ENCODE measurements at places on chromosomes 3 and 15.

DNA sequence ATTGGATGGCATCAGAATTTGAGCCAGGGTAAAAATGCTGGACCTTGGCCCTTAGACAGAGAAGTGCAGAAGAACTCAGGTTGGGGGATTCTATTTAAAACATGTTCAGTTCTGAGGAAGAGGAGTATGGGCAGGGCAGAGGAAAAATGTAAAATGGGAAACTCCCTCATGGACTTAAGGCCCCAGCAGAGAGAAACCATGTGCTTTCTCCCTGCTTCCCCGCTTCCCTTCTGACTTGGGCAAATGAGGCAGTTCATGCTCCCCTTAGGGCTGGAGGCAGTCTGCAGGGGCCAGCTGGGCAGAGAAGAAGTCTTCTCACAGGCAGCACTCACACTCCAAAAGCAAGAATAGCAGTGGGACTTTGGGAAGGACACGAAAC is 9.9 kb upstream of the NUDT16 start:
- no peak for DNase-seq

GRCh38 chr3:130925628-130926027 is 31.7 kb downstream of the ATP2C1 start:
- no peak for DNase-seq

DNA sequence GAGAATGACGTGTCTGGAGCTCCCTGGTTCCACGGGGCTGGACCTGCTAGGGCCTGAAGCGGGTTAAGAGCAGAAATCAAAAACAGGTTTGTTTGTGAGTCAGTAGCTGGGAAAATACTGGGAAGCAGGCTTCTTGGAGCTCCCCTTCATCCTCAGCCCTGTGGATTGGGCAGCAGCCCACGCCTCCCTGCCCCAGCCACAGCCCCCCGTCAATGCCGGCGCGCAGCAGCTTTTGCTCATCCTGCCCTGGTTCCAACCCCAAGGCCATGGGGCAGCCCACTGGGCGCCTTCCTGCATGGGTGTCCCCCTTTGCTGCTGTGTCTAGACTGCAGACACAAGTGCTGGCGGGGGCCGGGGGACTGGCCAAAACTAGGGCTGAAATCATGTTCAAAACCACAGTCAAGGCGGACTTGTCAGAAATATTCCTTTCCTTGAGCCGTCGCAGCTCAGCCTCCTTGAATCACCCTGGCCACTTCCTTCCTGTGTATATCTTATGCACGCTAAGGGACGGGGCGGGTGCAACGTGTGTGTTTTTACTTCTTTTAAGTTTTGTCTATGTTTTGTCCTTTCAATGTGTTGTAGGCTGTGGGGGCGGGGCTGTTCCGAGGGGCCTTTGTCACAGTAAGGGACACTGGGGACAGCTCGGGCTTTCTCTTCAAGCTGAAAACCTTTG is 108.1 kb downstream of the KLF13 start:
- DNase-seq = peak; percentile 61

DNA sequence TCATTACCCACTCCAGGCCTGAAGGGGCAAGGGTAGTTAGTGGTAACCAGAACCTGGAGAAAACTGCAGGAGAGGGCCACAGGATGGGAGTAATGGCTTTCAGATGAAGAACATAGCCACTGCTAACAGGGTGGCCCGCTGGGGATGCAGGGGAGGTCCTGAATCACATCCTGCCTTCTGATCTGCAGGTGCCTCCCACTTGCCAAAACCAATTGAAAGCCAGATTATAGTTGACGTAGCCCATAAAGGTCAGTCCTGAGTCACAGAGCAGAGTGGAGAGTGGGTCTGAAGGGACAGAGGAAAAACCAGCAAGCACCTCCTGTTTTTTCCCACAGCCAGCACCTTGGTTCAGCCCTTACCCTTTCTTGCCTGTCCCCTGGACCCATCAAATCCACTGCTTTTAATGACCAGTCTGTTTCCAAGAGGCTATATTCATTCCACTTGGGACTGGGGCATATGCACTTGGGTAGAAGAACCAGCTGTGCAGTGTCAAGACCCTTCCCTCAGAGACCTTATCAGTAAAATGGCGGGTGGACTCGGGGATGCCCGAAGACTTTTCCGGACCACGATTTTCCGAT is 646 bp upstream of the SLC35G2 start:
- DNase-seq = no peak

GRCh38 chr3:63808633-63809032 is 10.5 kb upstream of the C3orf49 start:
- DNase-seq = no peak

GRCh38 chr15:40104865-40105516 is 3.7 kb downstream of the BMF start:
- DNase-seq = peak; percentile 35

DNA sequence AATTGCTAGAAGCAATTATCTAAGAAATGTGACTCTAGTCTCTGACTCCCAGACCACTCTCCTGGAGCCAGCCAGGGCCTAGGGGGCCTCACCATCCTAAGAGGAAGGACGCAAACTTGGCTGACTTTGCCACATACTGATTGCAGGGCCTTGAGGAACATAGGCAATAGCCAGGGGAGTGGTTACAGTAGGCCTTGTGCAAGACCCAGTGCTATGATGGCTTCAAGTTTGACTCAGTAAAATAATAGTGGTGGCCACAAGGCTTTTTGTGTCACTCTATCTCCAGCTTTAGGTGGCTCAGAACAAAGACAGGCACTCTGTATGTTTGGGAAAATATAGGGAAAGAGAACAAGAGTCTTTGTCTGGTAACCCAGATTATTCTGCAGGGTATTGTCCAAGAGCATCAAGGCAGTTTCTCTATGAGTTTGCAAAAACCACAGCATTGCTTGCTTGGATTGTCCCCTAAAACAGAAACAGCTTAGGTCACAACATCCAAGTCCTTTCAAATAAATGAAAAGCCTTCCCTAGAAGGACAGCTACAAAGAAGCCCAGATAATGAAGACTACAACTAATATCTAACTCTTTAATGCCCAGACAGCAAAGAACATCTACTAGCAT is 631.5 kb downstream of the PYDC2 start:
- no peak for DNase-seq

- DNase-seq = no peak
Measured at GRCh38 chr3:182241766-182242488, 530.2 kb downstream of the SOX2 start.

DNA sequence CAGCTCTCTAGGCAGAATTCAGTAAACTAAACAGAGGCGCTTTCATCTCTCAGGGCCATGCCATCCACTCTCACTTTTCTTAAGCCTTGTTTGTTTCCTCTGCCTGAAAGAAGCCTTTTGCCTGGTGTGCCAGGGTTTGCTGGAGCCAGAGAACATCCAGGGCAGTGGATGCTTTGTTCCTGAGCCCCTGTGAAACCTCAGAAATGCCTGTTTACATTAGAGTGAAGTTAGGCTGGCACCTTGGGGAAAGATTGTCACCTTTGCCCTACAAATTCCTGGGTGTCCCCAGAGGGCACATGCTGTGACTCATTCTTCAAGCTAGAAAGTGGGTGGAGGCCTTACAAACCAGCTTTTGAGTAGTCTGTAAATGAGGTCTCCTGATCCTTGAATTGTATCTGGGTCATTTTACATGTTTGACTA is 10.7 kb upstream of the TRAK1 start:
- DNase-seq = no peak

DNA sequence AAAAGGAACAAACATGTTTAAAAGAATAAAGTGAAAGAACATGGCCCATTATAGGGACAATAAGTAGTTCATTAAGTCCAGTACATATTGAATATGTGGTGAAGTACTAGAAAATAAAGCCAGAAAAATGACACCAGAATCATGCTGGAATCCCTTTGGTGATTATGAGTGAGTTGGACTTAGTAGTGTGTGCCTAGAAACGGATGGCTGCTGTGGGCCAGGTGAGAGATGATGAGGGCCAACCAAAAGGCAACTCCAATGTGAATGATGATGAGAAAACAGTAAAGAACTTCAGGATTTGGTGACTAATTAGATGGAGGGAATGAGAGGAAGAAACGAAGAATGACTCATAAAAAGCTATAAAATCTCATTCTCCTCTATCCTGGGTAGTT is 3.3 kb downstream of the CRYGS start:
- DNase-seq = no peak

GRCh38 chr15:77541421-77542181 is 91.1 kb downstream of the LINGO1 start:
- DNase-seq = no peak

DNA sequence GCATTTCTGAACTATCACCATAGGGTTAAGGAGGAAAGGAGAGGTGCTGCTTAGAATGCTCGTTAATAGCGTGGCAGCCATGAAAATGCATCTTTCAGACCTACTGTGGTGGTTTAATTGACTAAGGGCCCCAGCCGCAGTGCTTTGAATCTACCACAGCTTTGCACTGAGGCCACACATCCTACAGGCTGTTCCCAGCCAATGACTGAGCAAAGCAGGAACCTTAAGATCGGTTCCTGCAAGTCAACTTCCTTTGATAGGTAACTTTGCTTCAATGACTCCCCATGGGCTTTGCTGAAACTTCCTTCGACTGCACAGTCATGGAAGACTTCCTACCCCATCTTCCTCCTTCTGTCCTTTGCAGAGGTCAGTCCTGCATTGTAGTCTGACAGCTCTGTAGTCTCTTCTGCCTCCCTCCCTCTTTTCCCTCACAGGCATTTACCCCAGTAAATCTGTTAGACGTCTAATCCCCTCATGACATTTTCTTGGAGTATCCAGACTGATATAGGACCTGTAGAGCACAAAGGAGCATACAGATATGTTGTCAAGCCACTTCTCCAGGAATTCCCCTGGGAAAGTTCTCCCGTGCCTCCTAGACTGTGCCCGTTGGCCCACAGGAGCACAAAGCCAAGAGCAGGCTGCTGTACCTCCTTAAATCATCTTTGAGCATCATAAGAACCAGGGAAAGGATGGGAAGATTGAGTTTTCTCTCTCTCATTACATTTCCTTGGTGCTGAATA is 2.6 kb upstream of the BCL2A1 start:
- no peak for DNase-seq

- no peak for DNase-seq
Measured at GRCh38 chr3:152587861-152588260, 247.1 kb upstream of the P2RY1 start.

DNA sequence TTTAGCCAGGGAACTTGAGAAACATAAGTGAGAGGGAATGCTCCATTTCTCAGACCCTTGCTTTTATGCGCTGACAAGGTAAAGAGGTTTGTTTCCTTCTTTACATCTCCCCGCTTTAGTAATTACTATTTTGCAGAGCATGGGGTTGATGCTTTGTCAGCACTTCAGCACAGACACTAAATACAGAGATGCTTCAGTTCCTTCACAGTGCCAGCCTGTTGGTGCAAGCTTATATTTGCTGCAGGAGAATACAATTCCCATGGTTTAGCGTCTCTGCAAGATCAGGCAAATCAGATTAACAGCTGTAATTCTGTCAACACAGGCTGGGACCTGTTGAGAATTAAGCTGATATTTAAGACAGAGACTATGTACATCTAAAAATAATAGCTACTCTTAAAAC is 2.9 kb downstream of the FMN1 start:
- no peak for DNase-seq

- DNase-seq = no peak
Measured at GRCh38 chr15:64792282-64792681, 16.9 kb upstream of the RBPMS2 start.

- no peak for DNase-seq
Measured at GRCh38 chr15:58506064-58506490, 74.3 kb downstream of the LIPC start.

GRCh38 chr15:32034106-32034505 is 3.8 kb downstream of the CHRNA7 start:
- DNase-seq = no peak

DNA sequence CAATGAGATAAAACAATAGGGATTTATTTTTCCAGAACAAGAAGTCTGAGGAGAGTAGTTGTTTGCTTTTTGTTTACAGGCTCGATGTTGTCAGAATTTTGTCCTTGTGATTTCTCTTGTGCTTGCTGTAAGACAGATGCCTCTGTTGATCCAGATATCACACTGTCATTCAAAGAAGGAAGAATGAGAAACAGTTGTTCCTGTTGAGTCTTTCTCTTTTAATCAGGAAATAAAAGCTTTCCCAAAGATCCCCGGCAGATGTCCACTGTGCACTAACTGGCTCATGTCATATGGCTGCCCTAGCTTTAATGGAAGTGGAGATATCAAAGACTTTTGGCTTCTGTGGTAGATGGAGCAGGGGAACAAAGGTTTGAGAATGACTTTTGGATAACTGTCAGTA is 6.8 kb downstream of the SERPINI1 start:
- DNase-seq = no peak

GRCh38 chr15:36784098-36784670 is 204.8 kb downstream of the CDIN1 start:
- DNase-seq = no peak

DNA sequence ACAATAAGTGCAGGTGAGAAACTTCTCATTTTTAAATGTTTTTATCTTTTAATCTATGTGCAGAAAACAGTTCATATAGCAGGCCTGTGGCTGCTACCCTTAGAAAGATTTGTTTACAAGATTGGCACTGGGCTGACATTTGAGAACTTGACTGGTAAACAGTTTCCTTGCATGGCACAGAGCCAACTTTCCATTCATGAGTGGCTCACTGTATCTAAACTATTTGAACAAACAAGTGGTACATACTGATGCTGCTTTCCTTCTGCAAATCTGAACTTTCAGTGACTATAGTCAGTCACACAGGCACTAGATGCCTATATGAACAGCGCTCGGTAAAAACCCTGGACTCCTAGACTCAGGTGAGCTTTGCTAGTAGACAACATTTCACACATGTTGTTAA is 6.3 kb upstream of the GTPBP8 start:
- DNase-seq = peak; percentile 14

- no peak for DNase-seq
Measured at GRCh38 chr3:16334909-16335308, 69.9 kb downstream of the OXNAD1 start.

GRCh38 chr3:72998466-72998865 is 1.9 kb downstream of the PPP4R2 start:
- no peak for DNase-seq

DNA sequence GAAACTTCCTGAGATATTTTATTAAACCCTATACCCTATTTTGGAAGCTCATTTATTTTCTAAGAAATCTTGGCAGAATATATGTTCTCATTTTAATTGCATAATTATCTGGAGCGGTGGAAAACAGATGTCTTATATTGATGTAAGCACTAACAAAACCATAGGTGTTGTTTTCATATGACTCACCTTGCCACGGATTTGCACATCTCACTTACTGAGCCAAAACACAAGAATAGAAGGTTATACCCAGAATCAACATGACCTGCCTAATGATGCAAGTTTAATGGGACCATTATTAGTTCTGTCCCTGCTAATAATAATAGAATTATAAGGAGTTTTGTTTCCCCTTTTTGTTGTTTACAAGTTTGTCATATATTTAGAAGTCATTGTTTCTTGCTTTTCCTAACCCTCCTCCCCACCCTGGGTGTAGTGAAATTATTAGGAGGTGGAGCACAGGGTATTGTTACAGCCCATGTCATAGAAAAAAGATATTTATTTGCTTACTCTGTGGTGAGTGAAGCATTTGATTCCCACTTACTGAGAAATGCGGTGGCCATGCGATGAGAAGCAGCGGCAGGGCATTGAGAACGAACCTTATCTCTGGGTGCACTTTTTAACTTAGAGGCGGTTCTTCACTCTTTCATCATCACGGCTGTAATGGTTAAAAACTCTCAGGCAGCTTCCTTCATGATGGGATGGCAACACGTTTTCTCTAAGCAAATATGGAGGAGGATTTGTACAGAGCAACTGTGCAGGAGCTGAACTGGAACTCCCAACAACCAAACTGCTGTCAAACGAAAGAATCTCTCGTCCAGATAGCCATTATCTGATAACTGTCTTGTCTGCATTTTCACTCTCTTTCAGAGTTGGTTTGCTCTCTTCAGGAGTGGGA is 521 bp downstream of the IL5RA start:
- no peak for DNase-seq

GRCh38 chr15:101461097-101461496 is 28.4 kb downstream of the PCSK6 start:
- DNase-seq = no peak

- no peak for DNase-seq
Measured at GRCh38 chr15:79677241-79677640, 219.6 kb downstream of the MTHFS start.
